Activated CD8-positive, alpha-beta memory T cell treated with anti-CD3 and anti-CD28 coated beads for 36 hours (primary cell): ENCODE measurements at places on chromosomes 2 and 18. TPM values are rescaled to one million over a fixed set of nuclear protein-coding genes. Genes with fewer than 3 reads are reported as not detected.

Gene LYPD1
- total RNA-seq = not detected

Gene KCNS3
- total RNA-seq = not detected

Gene UGT1A7
- not detected for total RNA-seq

Gene RGPD5
- total RNA-seq = 37.7 TPM

Gene C2orf80
- not detected for total RNA-seq

Gene IL36RN
- not detected for total RNA-seq

Gene DNAH7
- 0.08 TPM for total RNA-seq

Gene PDE1A
- not detected for total RNA-seq

Gene MEP1B
- not detected for total RNA-seq

Gene DSG2
- 0.15 TPM for total RNA-seq

Gene HES6
- total RNA-seq = 6.0 TPM

Gene PTCD3
- total RNA-seq = 167 TPM

Gene CHPF
- total RNA-seq = 36.8 TPM

Gene NOSTRIN
- total RNA-seq = not detected

Gene LYPD6
- total RNA-seq = not detected

Gene LBX2
- 0.51 TPM for total RNA-seq

Gene ZC3H8
- 25.3 TPM for total RNA-seq

Gene ARHGEF33
- total RNA-seq = 0.42 TPM

Gene PLA2R1
- total RNA-seq = not detected

Gene TUBA3E
- not detected for total RNA-seq

Gene ASB3
- total RNA-seq = 19.5 TPM

Gene PRSS56
- total RNA-seq = not detected

Gene SERPINB12
- not detected for total RNA-seq

Gene DYNAP
- total RNA-seq = not detected

Gene ONECUT2
- total RNA-seq = not detected

Gene COLEC12
- total RNA-seq = not detected

Gene MLPH
- not detected for total RNA-seq

Gene USP40
- total RNA-seq = 14.5 TPM

Gene ARHGAP28
- not detected for total RNA-seq

Gene TEKT4
- total RNA-seq = not detected

Gene NAT8
- total RNA-seq = not detected

Gene RSAD2
- 0.42 TPM for total RNA-seq

Gene EPG5
- 14.7 TPM for total RNA-seq

Gene LIMS2
- 8.3 TPM for total RNA-seq

Gene KCNG3
- 0.13 TPM for total RNA-seq

Gene SPOPL
- total RNA-seq = 17.9 TPM

Gene SP9
- not detected for total RNA-seq

Gene UGT1A5
- total RNA-seq = not detected

Gene TGFA
- 0.13 TPM for total RNA-seq

Gene MAL
- 29.5 TPM for total RNA-seq

Gene SPC25
- total RNA-seq = 29.0 TPM
